ENCODE measurements at places on chromosomes 7 and 10. TPM values are rescaled to one million over a fixed set of nuclear protein-coding genes. Genes with fewer than 3 reads are reported as not detected.

Gene C10orf67
- 0.10 TPM for total RNA-seq

- DNase-seq: peak; percentile 57
Measured at GRCh38 chr10:75209921-75210281, 695 bp upstream of the VDAC2 start.

DNA sequence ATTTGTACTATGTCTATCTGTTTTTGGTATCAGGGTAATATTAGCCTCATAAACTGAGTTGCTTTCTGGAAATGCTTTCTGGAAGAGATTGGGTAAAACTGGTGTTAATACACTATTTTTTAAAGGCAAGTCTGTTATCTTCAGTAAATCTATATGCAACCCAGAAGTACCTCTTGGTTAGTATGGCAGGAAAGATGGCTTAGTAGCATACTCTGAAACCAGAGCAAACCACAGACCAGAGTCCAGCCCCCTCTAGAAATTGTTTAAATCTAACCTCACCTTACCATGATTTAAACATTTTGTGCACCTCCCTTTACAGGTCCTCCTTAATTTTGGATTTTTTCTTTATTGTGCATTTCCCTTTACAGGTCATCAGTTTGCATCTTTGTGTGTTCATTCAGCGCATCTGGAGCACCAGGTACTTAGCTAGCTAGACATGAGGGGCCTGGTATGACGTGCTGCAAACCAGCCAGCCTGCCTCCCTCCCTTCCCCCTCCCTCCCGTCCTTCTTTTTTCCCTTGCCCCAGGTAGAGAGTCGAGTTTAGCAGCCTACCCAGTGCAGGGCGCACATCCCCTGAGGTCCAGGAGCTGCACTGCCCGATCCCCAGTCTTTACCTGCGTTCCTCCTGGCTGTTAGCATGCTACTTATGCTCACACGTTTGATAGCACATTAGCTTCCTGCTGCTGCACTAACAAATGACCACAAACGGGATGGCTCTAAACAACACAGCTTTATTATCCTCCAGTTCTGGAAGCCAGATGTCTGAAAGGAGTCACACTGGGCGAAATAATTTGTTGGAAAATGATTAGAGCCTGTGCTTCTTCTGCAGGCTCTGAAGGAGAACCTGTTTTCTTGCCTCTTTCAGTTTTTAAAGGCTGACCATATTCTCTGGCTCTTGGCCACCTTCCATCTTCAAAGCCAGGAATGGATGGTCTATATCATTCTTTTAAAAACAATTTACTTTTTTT lies 299.9 kb upstream of the HABP2 start:
- DNase-seq: no peak

DNA sequence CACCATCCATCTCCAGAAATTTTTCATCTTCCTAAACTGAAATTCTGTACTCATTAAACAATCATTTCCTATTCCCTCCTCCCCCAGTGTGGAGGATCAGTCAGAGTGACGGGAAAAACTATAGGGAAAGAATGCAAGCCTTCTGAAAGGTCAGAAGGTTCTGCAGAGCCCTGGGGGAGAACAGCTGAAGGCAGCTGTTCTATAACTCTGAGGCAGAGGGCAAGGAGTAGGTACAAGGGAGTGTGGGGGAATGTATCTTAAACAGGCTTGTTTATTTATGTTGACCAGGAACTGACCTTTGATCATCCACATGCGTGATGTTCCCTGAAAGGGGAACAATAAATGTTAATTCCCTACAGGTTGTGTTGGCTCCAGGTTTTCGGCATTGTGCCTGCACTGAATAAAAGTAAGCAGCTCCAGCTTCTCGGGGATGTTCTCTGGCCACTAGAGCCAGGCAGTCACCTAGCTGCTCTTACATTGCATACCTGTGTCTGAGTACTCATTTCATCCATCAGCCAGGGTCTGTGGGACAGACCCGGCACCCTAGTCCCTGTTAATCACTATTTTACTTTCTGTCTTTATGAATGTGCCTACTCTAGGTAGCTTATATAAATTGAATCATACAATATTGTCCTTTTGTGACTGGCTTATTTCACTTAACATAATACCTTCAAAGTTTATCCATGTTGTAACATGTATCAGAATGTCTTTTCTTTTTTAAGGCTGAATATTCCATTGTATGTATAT lies 5.8 kb downstream of the IFIT1 start:
- DNase-seq: no peak

DNA sequence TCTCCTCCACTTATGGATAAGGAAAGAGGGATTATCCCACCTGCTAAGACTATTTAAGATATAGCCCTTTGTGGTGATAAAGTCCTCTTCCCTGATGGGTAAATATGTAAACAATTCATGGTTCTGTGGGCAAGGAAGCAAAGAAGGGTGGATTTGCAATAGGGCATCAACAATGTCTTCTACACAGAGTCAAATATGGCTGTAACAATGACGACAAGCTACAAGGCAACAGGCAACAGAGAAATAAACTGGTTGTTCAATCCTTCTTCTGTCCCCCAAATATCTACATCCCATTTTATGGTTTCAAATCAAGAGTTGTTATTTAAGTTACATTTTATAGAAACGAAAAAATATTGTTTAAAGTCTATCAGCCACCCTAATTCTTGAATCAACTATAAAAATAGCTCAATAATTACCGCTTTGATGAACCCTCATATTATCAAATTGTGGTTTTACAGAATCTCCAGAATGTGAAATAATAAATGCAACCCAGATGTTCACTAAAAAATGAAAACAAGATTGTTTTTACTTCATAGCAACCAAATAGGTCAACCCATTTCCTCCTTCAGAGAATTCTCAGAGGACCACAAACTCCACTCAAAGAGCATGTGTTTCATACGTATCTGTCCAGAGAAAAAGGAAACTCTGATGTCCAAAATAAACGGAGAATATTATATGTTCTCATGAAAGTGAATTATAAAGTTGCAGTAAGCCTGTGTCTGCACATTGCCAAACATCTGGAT lies 13.8 kb downstream of the CYTH3 start:
- DNase-seq: no peak

Gene COL26A1
- total RNA-seq: 0.02 TPM

DNA sequence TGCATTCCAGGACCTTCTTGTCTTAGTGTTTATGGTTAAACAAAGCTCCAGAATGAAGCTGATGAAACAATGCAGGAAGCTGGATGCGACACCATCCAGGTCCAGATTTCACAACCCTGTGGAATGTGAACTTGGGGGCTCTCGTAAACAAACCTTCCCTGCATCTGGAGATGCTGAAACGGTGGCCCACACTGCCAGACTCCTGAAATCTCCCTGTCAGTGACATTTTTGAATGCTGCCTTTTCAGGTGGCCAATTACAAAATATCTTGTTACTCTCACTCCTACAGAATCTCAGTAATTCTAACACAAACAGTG lies 18.8 kb downstream of the VIPR2 start:
- DNase-seq: no peak

- DNase-seq: no peak
Measured at GRCh38 chr7:114708646-114709045, 213.2 kb upstream of the MDFIC start.

DNA sequence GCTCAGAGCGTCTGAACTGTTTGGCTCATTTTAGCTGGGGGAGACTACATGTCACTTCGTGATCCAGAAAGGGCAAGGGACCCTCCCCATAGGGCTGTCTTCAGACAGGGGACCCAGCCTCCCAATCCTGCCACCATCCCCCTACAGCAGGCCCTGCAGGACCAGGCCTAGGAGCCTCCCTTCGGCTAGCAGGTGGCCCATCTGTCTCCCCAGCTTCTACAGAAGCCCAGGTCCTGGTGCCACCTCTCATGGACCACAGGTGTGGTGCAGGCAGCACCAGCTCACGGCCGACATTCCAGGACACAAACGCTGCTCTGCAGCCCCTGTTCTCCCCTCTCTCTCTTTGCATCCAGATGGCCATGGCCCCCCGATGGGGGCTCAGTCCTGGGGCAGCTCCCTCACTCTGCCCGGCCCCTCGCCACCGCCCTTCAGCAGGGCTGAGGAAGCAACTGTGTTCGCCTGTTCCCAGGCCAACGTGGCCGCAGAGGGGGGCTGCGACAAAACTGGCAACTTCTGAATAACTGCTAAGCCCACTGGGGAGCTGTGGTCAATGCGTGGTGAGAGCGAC lies 10.3 kb downstream of the TECPR1 start:
- no peak for DNase-seq

GRCh38 chr10:132058111-132058745 lies 7.5 kb upstream of the JAKMIP3 start:
- DNase-seq: no peak

GRCh38 chr10:96044736-96045135 lies 1.4 kb downstream of the CCNJ start:
- DNase-seq: no peak

Gene PON3
- not detected for total RNA-seq

DNA sequence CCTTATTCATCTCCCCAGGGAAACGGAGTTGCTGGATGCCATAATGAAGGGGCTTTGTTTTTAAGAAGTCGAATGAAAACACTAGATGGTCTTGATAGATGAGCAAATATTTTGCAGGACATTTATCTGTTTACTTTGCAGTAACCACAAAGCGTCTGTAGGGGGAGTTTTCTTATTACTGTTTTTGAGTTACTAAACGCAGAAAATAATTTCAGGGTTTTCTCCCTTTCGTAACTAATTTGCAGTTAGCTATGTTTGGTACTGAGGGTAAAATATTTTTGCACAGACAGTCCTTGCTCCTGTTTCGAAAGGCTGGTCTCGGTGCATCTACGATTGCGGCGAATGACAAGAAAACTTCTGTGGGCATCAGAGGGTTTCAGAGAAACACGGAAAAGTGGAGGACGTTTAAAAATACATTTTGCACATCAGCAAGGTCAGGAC lies 505.6 kb upstream of the MKI67 start:
- peak; percentile 13 for DNase-seq

GRCh38 chr7:47611045-47611511 lies 29.2 kb upstream of the TNS3 start:
- no peak for DNase-seq

Measured in HT1080 (cell line).